ENCODE measurements at places on chromosomes 16 and 17.

GRCh38 chr16:71360378-71360777, 1.9 kb downstream of the CALB2 start:
- no peak for DNase-seq

GRCh38 chr17:31398381-31399311, 7.2 kb downstream of the RAB11FIP4 start:
- DNase-seq, result peak; percentile 25

GRCh38 chr17:18224387-18225120, 881 bp upstream of the LLGL1 start:
- DNase-seq, result peak; percentile 98

DNA sequence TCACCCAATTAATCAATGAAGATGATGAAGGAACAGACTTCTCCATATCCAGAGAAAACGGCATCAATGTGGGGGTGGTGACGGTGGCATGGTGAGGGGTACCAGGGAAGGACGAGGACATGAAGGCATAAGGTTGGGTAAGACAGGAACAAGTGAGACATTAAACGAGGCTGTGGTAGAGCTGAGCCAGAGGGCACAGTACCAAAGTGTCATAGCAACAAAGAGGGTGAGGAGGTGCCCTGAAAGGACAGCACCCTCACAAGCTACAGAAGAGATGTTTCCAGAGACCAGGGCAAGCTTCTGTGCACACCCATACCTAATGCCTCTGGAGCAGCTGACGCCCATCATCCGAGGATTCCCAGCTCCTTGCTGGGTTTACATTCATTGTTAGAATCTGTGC, 57.5 kb upstream of the TRAP1 start:
- DNase-seq, result no peak

DNA sequence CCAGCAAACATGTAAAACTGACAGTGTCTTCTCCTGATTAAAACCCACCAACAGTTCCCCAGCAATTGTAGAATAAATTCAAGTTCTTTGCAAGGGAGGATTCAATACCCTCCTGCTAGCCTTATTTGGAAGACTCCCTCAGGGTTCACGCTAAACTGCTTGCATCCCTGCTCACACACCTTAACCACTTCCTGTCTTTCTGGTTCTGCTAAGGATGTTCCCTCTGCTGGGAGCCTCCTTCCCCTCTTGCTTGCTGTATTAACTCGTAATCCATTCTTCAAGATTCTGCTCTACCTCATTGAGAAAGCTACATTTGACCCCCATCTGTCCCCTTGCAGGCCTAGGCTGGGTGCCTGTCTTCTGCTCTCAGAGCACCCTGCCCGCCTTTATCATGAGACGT, 2.3 kb upstream of the SHISA6 start:
- peak; percentile 51 for DNase-seq

- DNase-seq, result no peak
Measured at GRCh38 chr17:79826204-79826680, 13.0 kb downstream of the CBX4 start.

- peak; percentile 97 for DNase-seq
Measured at GRCh38 chr16:2003827-2004641, 5.6 kb downstream of the ZNF598 start.

- no peak for DNase-seq
Measured at GRCh38 chr17:73623247-73623646, 21.0 kb downstream of the SDK2 start.

GRCh38 chr17:40564883-40565768, at the start of gene CCR7:
CCR7 (minus strand) TSS chr17:40565472; CDS start chr17:40565409, 63 bp downstream.
- DNase-seq, result peak; percentile 38

All from H9 (cell line).